ENCODE measurements at places on chromosomes 1 and 21.

- no peak for DNase-seq
These were observed 53.0 kb downstream of the OLFML2B start for GRCh38 chr1:161970633-161971032.

- no peak for DNase-seq
These were observed 255.9 kb upstream of the SNX7 start for GRCh38 chr1:98405581-98406074.

GRCh38 chr1:15723631-15724246 lies 12.3 kb upstream of the SLC25A34 start:
- DNase-seq = no peak

DNA sequence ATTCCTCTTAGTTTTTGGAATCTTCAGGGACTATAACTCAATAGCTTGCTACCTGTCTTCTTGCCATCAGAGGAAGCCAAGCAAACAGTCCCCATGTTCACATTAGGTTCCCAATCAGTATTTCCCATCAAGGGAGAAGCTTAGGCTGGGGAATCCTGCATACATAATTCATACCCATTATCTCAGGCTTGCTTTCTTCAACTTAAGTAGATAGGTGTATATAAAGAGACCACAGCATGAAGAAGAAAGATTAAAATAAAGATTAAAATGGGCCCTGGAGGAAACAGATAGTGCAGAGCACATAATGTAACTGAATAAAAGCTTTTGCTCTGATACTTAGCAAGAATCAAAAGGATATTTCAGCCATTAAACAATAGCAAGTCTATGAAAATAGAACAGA lies 29.0 kb upstream of the KCNK1 start:
- no peak for DNase-seq

Measured in LoVo (cell line).